ENCODE measurements at places on chromosomes 16 and 17.
A peak's percentile ranks its signal among the peaks of the same experiment; 100 is the strongest.

DNA sequence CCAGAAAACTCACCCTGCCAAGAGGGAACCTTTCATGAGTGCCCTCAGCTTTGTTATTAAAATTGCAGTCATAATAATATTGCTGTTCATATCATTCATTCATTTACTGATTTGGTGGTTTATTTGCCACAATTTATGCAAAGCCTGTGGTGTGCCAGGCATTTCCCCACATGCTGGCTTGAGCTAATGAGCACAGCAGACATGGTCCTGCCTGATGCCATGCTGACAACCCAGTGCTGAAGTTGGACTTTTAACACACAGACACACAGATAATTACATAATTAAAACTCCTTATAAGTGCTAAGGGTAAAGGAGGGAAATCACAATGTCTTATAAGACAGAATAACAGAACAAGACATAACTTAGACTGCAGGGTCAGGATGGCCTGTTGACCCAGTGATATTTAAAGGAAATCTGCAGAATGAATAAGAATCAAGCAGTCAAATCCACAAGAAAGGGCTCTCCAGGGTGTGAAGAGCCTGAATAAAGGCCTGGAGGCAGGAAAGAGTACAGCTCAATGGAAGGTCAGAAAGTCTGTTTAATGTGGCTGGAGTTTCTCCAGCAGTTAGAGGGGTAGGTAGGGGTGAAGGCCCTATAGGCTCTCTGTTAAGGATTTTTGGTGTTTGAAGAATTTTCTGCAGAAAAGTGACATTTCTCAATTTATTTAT is 196.9 kb upstream of the CDH11 start:
- no peak for DNase-seq

- DNase-seq, result no peak
Observed at GRCh38 chr16:29012913-29013553, 28.2 kb downstream of the LAT start.

DNA sequence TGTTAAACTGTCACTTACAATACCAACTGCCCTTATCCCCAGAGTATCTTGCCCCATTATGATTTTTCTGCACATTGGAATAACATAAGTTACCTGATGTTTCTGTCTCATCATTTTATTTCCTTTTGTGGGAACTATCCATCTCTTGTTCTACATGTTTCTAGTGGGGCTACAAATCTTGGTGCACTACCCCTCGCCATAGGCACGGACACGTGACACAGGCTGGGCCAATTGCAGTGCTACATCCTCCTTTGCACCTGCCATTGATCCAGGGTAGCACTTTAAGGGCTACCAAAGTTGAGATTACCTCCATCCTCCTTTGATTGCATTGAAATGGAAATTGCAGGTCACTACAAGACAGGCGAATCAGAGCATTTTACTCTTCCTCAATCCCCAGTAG is 14.2 kb upstream of the SYT17 start:
- DNase-seq, result no peak

DNA sequence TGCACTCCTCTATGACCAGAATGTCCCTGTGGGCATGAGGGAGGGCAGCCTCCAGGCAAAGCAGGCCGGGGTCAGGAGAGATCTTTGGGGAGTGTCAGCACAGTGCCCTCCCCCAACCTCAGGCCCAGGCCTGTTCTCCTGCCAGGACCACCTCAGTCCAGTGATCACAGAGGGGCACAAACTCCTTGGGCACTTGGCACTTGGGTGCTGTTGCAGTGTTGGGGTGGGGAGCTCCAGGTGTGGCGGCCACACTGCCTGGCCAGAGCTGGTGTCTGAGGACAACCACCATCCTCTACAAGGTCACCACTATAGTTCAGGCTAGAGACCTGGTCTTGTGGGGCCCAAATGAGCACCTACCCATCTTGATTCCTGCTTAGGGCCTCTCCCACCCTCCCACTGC is 37.2 kb downstream of the SMPD3 start:
- no peak for DNase-seq

- no peak for DNase-seq
Observed at GRCh38 chr16:4093495-4094126, 22.6 kb downstream of the ADCY9 start.

GRCh38 chr16:88593910-88594309 is 23.7 kb downstream of the ZC3H18 start:
- no peak for DNase-seq

GRCh38 chr16:18839555-18839954 is 38.2 kb upstream of the ARL6IP1 start:
- no peak for DNase-seq

- DNase-seq, result no peak
Observed at GRCh38 chr17:49573510-49574322, 2.0 kb upstream of the NXPH3 start.

DNA sequence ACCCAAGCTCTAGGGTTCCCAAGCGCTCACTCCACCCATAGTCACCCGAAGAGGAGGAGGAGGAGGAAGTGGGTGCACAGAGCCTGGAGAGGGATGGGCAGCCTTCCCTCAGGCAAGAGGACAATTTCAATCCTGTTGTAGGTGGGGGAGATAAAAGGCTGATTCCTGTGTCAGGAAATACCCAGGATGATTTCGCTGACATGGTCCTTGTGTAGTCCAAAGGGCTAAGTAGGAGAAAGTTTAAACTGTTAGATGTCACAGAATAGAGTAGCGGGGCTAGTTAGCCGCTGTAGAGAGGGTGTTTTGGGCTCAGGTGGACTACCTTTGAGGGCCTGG is 1.3 kb upstream of the EXOC7 start:
- DNase-seq, result no peak

DNA sequence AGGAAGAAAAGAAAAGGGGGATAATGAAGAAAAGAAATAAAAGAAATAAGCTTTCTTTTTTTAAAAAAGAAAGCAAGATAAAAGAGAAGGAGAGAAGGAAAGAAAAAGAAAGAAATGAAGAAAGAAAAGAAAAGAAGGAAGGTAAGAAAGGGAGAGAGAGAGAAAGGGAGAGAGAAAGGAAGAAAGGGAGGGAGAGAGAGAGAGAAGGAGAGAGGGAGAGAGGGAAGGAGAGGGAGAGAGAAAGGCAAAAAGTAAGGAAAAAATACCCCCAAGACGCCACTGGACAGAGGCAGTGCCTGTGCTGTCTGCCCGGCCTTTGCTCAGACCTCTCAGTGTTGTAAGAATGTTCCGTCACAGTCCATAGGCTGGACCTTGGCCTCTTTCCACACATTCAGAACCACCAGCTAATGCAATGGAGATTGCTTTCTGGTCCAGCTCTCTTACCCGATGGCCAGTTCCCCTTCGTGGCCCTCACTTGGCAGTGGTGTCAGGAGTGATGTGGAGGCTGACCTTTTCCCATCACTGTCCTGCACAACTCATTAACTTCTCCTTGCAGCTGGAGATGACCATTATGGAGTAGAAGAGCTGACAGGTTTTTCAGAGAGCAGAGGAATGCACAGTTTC is 14.3 kb upstream of the HNF1B start:
- DNase-seq, result no peak

- peak; percentile 35 for DNase-seq
Observed at GRCh38 chr17:30921544-30922196, at the start of gene ADAP2. Gene ADAP2 (plus strand): TSS chr17:30921945. CDS start chr17:30922015, 70 bp downstream.

DNA sequence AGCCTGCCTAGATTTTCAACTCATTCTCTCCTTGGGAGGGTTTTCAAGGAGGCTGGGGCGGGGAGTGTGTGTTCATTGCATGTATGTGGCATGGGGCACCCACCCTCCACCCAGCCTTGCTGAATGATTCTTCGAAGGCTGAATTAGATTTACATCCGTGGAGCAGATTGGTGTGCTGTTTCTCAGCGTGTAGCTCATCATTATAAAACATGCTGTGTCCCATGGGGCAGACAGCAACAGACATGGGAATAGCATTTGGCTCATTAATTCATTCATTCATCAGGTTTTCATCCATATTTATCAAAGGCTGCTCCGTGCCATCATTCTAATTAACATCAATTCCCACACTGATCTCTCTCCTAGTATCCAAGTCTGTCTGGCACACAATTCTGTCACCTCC is 10.6 kb upstream of the CD300A start:
- DNase-seq, result no peak

- DNase-seq, result no peak
Observed at GRCh38 chr17:2060385-2060658, 5.4 kb downstream of the HIC1 start.

DNA sequence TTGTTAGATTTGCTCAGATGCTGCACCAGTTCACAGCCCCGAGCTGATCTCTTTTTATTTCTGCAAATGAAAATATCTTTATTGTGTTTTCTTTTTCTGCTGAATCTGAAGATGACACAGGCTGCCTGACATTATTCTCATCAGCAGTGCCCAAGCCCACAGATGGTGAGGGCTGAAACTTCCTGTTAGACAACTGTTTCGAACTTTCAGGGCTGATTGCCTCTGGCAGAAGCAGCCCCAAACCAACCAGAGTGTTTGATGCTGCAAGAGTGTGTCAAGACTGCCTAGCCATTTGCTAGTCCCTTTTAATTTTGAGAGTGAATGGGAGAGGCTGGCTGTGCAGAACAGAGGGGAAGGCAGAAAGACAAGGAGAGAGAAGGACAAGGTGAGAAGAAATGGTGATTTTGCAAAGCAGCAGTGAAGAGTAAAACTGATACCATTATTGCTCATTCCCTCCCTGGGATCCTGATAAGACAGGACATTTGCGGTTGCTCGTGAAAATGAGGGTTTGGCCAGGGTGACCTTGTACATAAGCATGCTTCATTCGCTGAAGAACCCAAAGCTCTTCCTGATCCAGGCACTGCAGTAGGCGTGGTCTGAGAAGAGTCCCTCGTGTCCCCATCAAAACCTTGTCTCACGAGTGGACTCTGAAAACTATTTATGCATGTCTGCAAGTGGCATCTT is 77.2 kb downstream of the TMEM114 start:
- DNase-seq, result no peak

- DNase-seq, result no peak
Observed at GRCh38 chr17:5915337-5915736, 154.8 kb upstream of the WSCD1 start.

- no peak for DNase-seq
Observed at GRCh38 chr17:64216000-64216337, 47.1 kb downstream of the TEX2 start.

DNA sequence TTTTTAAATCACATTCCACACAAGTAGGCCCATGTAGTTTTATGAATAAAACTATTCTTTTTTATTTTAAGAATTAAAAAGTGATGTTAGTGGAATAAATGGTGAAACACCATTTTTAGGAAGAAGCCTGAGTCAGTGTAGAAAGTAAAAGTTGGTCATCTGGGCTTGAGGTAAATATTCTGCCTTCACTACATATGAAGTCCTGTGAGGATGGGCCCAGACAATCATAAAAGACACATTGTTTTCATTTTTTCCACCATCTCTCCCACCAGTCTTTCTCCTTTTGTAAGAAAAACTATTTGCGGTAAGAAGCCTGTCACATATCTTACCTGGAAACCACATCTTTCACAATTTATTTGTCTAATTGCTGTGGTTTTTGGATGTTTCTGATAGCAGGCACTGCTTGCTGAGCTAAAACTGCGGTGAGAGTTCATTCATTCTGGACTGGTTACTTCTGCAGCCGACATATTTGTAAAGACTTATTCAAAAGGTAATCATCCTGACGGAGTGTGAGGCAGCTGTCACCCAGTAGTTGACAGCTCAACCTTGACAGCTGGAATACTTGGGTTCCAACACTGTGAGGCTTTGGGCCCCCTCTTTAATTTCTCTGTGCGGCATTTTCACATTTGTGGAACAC is 10.6 kb upstream of the RFFL start:
- no peak for DNase-seq

Measured in activated naive CD8-positive, alpha-beta T cell treated with anti-CD3 and anti-CD28 coated beads, Interleukin-2, amount 10 ng/mL, durations not matched to agents 7 days and 5 days (primary cell).